ENCODE measurements at places on chromosomes 7 and 10.

- DNase-seq: no peak
These were observed 46.5 kb downstream of the PRR15 start for GRCh38 chr7:29610086-29610485.

- no peak for DNase-seq
These were observed 857 bp downstream of the MEOX2 start for GRCh38 chr7:15685358-15686294.

DNA sequence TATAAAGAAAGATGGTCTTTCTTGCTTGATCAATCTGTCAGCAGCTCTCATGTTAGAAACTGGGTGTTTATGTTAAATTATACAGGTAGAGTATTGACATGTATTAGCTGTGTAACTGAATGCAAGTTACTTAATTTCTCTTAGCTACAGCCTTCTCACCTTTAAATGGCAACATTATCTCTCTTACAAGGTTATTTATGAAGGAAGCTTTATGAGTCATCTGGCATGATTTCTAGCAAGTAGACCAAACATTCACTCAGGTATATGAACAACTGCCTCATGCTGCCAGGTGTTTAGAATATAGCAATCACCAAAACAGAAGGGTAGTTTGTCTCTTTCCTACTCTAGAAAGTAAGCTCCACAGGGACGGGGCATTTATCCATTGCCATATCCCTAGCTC lies 8.5 kb downstream of the ARL4A start:
- no peak for DNase-seq

- DNase-seq: peak; percentile 32
These were observed 23.4 kb downstream of the MAD1L1 start for GRCh38 chr7:2209146-2209960.

DNA sequence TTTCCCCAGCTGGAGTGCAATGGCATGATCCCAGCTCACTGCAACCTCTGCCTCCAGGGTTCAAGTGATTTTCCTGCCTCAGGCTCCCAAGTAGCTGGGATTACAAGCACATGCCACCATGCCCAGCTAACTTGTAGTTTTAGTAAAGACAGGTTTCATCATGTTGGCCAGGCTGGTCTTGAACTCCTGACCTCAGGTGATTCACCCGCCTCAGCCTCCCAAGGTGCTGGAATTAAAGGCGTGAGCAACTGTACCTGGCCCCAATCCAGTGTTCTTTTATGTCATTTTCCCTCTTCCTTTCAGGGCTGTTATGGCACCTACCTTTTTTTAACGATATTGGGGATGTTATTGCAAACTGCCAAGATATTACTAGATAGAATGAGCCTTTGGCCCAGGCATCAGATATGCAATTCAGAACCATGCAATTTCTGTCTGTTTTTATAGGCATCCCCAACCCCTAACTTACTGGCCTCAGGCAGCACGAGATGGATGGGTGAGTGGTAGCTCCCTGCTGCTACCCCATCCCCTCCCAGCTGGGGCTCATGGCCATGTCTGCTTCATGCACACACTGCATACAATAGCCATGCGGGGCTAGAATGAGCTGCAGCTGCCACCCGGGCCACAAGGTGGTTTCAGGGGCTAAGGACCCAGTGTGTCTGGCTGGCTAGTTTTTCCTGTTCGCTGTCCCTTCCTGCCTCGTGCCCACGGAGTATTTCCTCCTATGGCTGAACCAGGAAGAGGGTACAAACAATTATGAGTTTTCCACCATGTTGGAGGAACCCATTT lies 1080.1 kb upstream of the SORCS1 start:
- DNase-seq: peak; percentile 20

DNA sequence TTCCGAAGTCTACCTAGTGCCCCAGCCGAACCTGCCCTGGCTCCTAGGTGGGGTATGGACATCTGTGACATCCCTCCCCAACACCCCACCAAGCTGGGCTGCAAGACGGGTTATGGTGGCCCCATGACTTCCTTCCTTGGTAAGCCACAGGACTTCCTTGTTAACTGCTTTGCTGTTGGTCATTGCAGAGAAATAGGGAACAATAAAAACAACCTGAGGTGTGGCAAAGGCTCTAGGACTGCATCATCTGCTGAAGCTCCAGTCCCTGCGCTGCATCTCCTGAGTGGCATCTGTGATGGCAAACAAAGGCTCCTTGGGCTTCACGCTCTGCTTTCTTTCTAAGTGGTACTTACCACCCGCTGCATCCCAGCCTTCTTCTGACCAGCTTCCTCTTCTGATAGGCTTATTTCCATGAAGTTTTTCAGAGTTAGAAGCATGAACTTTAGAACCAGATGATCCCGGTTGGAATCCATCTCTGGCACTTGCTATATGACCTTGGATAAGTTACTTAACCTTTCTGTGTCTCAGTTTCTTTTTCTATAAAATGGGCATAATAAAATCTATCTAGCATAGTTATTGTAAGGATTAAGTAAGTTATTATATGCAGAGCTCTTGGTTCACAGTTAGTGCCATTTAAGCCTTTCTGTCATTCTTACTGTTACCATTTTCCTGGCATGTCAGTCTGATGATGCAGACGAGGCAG lies 216.8 kb downstream of the RPS24 start:
- no peak for DNase-seq

DNA sequence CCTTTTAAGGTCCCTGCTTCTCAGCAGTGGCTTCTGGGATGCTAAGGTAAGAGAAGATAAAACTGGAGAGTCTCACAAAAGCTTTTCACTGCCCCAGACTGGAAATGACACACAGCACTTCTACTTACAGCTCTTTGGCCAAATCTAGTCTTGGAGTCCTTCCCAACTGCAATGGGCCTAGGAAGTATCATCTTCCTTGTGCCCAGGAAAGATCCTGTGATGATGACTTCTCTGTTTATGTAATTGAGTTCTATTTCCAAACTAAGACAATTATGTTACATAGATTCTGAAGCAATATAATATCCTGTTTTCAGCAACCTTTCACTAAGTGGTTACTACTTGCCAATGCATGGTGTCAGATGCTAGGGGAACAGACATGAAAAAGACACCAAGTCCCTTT lies 234.1 kb downstream of the PTEN start:
- DNase-seq: no peak

DNA sequence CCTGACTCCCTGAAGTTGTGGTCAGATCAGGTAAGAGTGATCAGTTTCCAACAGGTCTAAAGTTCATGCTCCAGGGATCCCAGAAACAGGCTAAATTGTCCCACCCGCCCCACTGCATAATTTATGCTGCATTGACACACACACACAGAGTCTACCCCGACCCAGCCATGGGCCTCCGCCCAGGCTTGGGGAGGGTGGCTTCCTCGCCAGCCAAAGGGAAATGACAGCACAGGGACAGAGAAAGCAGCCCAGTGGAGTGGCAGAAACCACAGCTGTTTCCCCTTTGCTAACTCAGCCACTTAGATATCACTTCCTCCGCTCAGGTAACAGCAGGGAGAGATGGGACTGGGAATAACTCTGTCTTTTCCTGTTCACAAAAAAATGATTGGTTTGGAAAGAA lies 9.4 kb downstream of the SH3PXD2A start:
- DNase-seq: no peak

DNA sequence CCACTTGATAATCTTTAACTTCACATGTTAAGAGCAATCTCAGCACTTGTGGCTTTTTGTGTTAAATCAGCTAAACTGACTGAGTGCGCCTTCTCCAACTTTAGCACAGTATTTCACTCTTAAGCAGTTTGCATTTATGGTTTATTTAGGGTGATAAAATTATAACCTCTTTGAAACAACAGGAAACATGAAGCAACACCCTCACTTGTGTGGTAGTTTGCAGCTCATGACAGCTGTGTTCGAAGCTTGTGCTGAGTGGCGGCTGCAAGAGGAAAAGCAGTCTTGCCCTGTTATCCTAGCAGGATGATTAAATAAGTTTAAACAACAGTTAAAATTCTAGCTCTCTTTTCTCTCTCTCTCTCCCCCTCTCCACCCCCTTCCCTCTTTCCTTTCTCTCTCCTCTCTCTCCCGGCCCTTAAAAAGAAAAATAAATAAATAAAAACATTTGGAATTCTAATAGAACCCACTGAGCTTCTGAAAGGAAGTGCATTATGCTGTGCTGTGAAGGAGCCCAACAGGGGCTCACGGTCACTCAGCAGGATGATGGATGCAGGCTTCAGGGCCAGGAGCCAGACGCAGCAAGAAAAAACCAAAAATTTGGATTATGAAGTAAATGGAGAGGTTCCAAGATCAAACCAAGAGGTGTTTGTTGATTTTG lies 25.2 kb downstream of the OGDH start:
- no peak for DNase-seq

- no peak for DNase-seq
These were observed 27.2 kb downstream of the PWWP2B start for GRCh38 chr10:132423966-132424861.

GRCh38 chr7:120272261-120272660 lies 714 bp upstream of the KCND2 start:
- DNase-seq: peak; percentile 47

- DNase-seq: no peak
These were observed 62.0 kb upstream of the SRRM3 start for GRCh38 chr7:76139670-76140069.

DNA sequence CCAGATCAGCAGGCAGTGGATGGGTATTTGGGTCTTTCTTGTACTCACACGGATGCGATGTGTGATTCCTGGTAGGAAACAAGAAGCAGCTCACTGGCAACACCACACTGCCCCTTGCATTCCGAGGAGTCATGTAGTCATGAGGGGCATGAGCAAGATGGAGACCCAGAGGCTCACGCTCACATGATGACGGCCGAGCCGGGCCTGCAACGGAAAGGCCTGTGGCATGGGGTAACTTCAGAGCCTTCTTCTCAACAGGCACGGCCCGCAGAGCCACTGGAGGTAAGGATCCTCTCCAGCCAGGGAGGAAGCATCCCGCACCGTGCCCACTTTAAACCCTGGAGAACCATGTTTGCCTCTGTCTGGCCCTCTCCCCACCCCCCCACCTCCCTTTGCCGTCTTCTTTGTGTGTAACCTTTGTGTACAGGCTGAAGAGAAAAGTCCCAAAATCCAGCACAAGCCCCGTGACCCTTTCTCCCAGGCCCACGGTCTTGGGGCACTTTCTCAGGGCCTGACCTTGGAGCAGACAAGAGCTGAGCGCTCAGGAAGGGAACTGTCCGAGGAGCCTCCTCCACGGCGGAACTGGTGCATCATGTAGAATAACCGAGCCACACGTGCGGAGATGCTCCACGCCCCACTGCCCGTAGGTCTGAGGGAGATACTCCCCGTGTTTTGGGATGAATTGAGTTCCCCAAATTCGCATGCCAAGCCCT lies 516.4 kb downstream of the DNAJB6 start:
- no peak for DNase-seq

GRCh38 chr10:35369049-35369611 lies 32.8 kb downstream of the CCNY start:
- no peak for DNase-seq

GRCh38 chr10:83862723-83863122 lies 276.6 kb upstream of the GHITM start:
- DNase-seq: no peak

DNA sequence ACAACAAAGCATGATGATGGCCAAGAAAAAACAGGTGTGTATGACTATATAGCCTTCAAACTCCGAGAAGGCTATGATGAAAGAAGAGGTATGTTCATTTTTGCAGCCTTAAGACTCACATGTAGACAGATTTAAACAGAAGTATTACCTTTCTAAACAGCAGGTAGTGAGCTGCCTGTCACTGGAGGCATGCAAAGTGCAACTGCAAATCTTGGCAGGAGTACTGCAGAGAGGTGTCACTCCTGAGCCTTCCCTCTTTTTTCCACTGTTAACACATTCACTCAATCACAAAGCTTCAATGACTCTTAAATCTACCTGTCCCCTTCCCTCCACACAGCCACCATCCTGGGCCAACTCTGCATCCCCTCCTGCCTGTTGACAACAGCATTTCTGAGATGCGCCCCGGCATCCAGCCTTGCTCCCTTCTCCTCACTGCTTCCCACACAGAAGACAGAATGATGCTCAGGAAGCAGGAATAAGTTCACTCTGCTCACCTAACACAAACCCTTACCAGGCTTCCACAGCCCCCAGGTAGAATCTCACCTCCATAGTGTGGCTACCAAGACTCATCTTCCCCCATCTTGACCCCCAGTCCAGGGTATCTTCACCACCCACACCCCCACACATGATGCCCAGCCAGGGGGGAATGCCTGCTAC lies 161.9 kb upstream of the ZMIZ1 start:
- DNase-seq: no peak

GRCh38 chr10:120186506-120186905 lies 270.5 kb upstream of the PLPP4 start:
- no peak for DNase-seq

DNA sequence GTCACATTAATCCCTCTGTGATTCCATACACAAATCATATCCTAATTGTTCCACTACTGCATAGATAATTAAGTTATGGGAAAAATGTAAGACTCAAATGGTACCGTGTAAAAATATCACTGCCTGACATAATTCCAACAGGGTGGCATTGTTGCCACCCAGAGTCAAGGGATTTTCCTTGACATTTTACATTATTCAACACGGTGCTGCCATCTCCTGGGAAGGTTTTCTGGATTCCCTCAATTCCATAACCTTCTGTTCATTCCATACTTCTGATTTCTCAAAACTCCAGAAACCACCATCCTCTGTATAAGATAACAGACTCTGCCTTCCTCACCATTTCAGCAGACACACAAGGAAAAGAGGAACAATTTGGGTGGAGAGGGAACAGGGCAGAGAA lies 495.9 kb downstream of the XPNPEP1 start:
- peak; percentile 16 for DNase-seq

DNA sequence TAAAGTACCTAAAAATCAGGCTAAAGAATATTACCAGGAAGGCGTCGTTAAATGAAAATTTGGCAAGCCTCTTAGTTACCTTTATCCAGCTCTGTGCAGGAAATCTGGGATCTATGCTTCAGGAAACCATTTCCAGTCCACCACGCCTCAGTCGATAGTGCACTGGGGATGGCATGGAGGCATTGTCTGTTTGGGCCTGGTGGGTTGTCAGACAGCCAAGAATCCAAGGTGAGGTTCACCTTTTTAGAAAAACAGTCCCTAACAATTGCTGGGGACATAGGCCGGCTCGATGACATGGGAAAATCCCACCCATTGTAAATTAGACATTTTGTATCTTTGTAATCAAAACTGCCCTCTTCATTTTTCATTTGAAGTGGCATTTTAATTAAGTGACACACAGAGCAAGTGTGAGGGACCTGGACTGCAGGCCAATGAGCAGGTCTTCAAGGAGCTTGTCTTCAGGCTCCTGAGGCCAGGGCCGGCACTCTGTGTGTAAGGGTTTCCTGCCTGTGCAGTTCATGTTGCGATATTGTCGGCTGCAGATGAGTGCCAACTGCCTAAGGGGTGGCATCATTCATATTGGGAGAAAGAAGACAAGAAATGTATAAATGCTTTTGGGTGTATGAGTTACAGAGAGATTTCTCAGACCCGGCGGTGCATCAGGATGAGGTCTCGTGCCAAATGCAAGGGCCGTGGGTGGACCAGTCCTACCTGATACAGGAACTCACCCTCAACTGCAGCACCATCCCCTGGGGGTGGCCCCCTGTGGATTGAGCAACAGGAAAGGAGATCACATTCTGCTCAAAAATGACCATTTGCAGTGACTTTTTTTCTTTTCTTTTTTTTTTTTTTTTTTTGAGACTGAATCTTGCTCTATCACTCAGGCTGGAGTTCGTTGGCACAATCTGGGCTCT lies 80.8 kb downstream of the PTPRE start:
- no peak for DNase-seq
